Stromal cell of bone marrow (primary cell): ENCODE measurements at places on chromosomes 6 and 20.

GRCh38 chr6:46134216-46134615 lies 4.4 kb downstream of the ENPP4 start:
- no peak for DNase-seq

DNA sequence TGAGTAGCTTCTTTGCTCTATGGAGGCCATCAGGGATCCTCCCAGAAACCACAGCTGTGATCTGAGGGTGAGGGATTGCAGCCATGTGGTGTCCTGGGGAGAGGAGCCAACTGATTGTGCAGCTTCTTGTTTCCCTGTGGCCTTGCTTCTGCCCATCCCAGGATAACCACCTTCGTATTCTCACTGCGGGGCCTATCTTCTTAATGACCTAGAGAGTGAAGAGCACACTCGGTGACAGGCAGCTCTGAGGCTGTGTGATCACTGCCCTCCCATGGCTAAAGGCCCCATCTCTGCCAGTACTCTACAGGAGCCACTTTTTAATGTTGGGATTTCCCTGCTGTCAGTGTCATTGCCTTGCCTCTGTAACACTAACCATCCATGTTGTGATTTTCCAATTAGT lies 5.3 kb upstream of the RAET1L start:
- DNase-seq: no peak

DNA sequence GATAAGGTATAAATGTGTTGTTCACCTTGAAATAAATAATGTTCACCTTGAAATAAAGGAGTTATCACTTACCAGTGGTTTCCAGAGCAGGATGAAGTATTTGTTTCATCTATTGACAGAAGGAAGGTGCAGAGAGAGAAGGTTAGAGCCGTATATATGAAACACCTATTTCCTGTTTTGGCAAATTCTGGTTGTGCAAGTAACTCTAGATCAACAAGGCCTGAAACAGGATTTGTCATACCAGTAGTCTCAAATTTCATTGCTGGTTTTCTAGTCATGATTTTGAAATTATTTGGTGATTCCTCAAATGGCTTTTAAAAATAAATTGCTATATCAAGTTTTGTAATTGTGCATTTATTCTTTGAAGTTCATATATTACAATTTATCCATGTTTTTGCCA lies at the start of gene CRISP3:
TSS of gene CRISP3 (minus strand) at position 130 of the 400 bp plus-strand sequence. CDS start at position 109, 21 bp downstream.
- no peak for DNase-seq

GRCh38 chr6:136893187-136893586 lies 28.9 kb upstream of the SLC35D3 start:
- no peak for DNase-seq

- DNase-seq: no peak
These were observed 2.9 kb downstream of the BIRC7 start for GRCh38 chr20:63238514-63239125.

DNA sequence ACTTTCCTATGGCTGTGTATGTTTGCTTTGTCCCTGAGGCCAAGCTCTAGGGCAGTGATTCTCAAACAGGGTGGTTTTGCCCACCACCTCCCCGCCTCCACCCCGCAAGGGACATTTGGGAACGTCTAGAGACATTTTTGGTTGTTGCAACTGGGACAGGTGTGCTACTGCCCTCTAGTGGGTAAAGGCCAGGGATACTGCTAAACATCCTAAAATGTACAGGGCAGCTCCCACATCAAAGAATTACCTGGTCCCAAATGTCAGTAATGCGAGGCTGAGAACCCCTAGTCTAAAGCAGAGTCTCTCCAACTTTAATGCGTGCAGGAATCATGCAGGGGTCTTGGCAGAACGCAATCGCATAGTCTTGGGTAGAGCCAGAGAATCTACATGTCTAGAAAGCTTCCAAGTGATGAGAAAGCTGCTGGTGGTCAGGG lies 5.1 kb downstream of the KCNS1 start:
- DNase-seq: peak; percentile 46

GRCh38 chr6:44679438-44680201 lies 292.1 kb downstream of the CDC5L start:
- no peak for DNase-seq

GRCh38 chr20:965956-966355 lies 36.2 kb downstream of the RSPO4 start:
- no peak for DNase-seq

GRCh38 chr6:99993533-99994251 lies at the start of gene MCHR2:
TSS of gene MCHR2 (minus strand) at chr6:99994223. CDS start at chr6:99956147, 38,076 bp downstream.
- DNase-seq: no peak

DNA sequence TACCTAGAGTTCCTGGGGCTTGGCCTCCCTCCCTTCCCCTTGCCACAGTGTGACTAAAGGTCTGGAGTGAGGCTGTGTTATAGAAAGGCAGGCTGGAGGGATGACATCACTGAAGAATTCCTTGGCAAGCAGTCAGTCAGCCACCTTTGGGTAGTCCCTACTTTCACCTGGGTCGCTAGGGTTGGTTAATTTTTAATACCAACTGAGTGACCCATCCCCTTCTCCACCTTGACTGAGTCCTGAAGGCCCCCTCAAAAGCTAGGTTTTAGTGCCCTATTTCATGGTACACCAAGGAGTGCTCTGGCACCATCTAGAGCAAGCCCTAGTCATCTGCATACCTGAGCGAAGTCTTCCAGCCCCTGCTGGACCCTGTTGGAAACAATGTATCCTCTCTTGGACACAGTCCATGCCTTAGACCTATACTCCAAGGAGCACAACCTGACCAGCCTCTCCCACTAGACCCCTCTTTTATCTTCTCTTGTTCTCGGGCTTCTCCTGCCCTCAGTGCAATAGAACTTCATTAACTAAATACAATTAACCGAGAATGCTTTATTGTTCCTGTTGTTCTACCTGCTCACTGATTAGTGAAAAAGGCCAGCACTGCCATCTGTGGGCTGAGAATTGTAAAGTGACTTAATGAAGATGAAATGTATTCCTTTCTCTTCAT lies 44.6 kb downstream of the RIN2 start:
- DNase-seq: no peak

DNA sequence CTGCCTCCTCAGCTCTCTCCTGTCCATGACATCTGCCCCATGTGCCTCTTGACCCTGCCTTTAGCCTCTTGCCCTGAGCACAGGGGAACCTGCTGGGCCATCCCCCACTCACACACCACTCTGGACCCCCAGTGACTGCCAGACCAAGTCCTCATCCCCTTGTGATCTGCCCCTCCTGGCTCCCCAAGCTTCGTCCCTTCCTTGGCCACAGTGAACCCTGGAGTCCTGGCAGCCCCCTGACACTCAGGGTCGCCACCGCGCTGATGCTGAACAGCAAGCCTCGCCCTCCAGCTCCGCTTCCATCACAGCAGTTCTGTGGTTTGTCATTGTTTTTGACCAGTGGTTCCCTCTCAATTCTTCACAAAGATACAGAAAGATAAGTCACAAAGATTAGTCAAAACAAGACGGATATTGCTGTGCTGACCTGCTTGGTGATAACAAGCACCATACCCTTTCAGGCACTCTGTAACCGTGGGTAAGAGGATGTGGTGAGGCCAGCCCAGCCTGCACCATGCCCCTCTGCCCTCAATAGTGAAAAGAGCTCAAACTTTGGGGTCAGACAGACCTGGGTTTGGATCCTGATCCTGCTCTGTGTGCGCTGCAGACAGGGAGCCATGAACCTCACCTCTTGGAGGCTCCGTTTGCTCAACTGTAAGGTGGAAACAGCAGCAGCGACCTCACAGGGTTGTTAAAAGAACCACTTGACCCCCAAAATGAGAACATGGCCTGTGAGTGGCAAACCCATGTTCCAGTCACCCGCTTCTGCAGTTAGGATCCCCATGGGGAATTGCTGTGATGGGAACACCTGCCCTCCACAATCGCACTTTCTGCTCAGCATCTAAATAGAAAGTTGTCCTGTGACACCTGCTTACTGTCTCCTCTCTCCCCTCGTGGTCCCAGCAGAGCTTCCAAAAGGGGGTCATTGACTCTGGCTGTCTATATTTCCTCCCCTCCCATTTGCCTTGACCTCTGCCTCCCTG lies 114.5 kb downstream of the TOX2 start:
- DNase-seq: no peak

DNA sequence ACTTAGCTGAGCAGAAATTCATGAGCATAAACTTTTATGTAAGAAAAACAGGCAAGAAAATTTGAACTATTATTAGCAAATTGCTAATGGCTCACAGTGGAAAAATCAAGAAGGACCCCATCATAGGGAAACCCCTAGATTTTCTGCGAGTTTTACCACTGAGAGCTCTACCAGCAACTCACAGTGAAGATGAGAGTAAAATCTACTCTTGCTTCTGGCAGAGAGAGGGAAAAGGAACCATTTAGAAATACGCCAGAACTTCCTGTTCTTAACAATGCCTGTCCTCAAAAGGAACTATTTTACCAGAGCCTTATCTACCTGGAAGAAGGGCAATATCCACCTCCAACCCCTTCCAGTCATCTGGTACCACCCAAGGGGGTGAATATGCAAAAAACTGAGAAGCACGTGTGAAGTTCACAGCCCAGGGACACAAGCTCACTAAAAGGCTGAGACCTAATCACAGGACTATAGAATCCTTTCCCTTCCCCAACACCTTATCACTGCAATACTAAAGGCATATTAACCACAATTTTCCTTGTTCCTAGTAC lies 34.4 kb upstream of the ASF1A start:
- no peak for DNase-seq

DNA sequence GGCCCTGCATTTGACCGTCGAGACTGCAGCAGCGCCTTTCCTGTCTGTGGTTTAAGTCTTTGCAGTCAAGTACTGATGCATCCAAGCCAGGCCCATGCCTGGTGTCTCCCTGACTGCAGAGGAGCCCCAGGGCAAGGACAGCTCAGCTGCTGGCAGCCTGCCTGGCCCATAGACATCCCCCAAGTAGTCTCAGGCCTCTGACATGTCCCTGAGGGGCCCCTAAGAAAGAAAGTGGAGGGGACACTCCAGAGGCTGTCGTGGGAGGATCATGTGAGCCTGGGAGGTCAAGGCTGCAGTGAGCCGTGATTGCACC lies 18.0 kb downstream of the HRH3 start:
- no peak for DNase-seq

DNA sequence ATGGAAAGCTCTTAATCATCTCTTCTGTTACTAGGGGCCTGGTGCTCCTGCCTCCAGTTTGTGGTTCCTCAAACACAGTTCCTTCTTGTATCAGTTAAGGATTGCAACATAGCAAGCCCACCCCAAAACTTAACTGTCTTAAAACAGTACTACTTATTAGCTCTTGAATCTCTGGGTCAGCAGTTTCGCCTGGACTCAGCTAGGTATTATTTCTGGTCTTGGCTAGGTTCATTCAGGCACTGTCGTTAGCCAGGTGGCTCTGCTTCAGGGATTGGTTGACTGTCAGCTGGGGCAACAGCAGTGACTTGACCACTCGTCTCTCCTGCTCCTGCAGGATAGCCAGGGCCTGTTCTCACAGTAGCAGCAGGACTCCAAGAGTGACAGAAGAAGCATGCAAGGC lies 30.0 kb upstream of the RALY start:
- DNase-seq: no peak

- no peak for DNase-seq
These were observed 54.9 kb upstream of the FAM184A start for GRCh38 chr6:119133400-119133799.
